ENCODE measurements at places on chromosomes 5 and 9. TPM values are rescaled to one million over a fixed set of nuclear protein-coding genes. Genes with fewer than 3 reads are reported as not detected.

FOXE1 gene
- total RNA-seq = 7.6 TPM

KLHL3 gene
- 4.4 TPM for total RNA-seq

SPATA31A3 gene
- not detected for total RNA-seq

SEMA4D gene
- 30.4 TPM for total RNA-seq

SLC36A3 gene
- total RNA-seq = not detected

PLK2 gene
- total RNA-seq = 90.7 TPM

ORM1 gene
- 1.6 TPM for total RNA-seq

LHX3 gene
- 0.08 TPM for total RNA-seq

POU5F2 gene
- total RNA-seq = 0.80 TPM

IL4 gene
- total RNA-seq = not detected

PDE6A gene
- total RNA-seq = 0.48 TPM

SPINK6 gene
- total RNA-seq = 2.9 TPM

IFNA13 gene
- total RNA-seq = not detected

IL7R gene
- 1.7 TPM for total RNA-seq

WDR38 gene
- not detected for total RNA-seq

KIF4B gene
- not detected for total RNA-seq

ALDOB gene
- total RNA-seq = 0.08 TPM

DNM1 gene
- 2.2 TPM for total RNA-seq

FBLL1 gene
- not detected for total RNA-seq

GRM6 gene
- total RNA-seq = not detected

FAT2 gene
- 82.5 TPM for total RNA-seq

C5orf52 gene
- total RNA-seq = not detected

STRBP gene
- total RNA-seq = 31.2 TPM

SPATA31C1 gene
- not detected for total RNA-seq

OR13C5 gene
- not detected for total RNA-seq

LMNB1 gene
- total RNA-seq = 34.1 TPM

SPATA24 gene
- total RNA-seq = 3.7 TPM

TPPP gene
- 3.3 TPM for total RNA-seq

ABLIM3 gene
- 22.4 TPM for total RNA-seq

KIF20A gene
- total RNA-seq = 21.2 TPM
